ENCODE measurements at places on chromosomes 1 and 21. TPM values are rescaled to one million over a fixed set of nuclear protein-coding genes. Genes with fewer than 3 reads are reported as not detected.

The PLPPR5 gene
- 0.07 TPM for total RNA-seq

The DHRS3 gene
- not detected for total RNA-seq

The PRAMEF2 gene
- not detected for total RNA-seq

GRCh38 chr1:245997471-245998258, 509.4 kb downstream of the SMYD3 start:
- peak; percentile 67 for DNase-seq

DNA sequence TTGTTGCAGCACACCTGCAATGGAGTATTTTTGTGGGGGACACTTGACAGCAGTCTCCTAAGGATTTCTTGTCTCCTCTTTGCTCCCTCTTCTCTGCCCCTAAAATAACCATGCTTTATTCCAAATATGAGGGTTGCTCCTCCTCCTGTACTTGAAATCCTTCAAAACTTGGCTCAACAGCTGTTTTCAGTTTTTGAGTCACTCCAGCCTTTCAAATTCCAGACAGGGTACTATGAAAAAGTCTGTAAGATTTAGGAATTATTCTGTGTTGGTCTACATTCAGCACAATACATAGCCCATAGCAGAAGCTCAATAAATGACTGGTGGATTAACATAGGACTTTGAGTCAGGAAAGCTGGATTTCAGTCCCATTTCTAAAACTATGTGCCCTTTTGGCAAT, 5.5 kb downstream of the AP4B1 start:
- DNase-seq = no peak

GRCh38 chr1:46285730-46286477, 17.5 kb downstream of the LRRC41 start:
- DNase-seq = no peak

- DNase-seq = peak; percentile 20
Observed at GRCh38 chr1:160205242-160206035, at the start of gene PEA15. Gene PEA15, plus strand, starts transcription at chr1:160205384. Its CDS starts 6,161 bp downstream, at chr1:160211545.

DNA sequence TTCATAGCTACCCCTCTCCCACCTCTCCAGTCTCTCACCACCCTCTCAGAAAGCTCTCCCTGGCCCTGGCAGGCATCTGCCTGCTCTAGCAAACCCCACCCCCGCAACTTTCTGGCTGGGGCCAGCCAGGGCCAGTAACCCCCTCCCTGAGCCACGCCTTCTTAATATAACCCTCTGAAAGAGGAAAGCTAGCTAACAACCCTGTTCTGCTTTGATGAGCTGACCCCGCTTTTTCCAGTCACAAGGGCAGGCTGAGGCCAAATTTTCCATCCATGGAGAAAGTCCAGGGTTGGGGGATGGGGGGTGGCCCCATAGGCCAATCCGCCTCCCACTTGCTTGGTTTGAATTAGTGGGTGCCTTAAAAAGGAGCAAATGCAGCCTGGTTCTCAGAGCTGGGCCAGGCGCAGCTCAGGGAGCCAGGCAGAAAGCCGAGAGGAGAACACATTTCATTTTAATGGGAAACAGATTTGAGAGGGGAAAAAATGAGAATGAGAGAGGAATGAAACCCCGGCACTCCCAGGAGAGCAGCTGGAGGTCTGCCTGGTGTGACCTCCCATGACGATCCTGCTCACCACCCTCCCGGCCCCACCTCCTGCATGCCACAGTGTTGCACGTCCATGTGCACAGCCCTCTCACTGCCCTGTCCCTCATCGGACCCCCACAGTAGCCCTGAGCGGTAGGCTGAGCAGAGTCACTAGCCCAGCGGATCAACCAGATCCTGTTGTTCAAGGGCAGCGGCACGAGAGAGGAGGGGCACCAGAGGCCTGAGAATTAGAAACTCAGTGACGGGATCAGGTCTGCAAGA, 62.3 kb downstream of the OPTC start:
- no peak for DNase-seq

DNA sequence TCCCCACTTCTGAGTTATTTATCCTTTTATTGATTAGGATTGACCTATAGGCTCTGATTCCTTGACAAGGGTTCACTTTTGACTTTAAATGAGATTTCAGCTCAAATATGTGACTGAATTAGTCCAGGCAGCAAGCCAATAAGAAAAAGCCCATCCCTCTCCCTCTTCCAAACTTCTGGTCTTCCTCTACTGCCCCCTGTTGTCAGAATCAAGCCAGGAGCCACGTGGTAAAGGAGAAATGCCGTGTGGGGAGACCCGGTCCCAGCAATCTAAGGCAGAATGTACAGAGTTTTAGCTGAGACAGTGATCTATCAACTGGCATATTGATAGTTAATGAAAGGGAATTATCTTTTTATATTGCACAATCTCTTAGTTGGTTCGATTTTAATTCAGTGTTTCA, 5.2 kb downstream of the ADAMTS5 start:
- no peak for DNase-seq

DNA sequence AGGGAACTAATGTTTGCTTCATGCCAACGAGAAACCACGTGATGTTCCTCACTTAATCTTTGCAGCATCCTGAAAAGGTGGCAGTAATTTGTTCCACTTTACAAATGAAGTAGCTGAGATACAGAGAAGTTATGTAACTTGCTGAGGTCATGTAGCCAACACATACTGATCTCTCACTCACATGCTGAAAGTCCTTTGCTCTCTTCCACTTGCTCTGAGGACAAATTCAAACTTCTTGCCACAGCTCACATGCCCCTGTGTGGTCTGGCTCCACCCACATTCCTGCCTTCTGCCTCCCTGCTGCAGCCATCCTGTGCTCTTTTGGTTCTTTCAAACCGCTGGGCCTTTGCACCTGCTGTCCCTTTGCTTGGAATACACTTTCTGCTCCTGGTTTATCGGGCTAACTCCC, 55.4 kb downstream of the TMCO4 start:
- DNase-seq = no peak

GRCh38 chr1:228515200-228515834, 28.1 kb downstream of the RNF187 start:
- peak; percentile 36 for DNase-seq
